ENCODE measurements at places on chromosomes 3 and 15.

GRCh38 chr15:95132774-95133173 lies 901.4 kb downstream of the MCTP2 start:
- no peak for DNase-seq

GRCh38 chr15:28060005-28060404 lies 39.1 kb downstream of the OCA2 start:
- DNase-seq = no peak

GRCh38 chr3:123444744-123445143 lies 4.1 kb downstream of the ADCY5 start:
- no peak for DNase-seq

GRCh38 chr15:89119489-89120478 lies 31.5 kb downstream of the ABHD2 start:
- DNase-seq = no peak

DNA sequence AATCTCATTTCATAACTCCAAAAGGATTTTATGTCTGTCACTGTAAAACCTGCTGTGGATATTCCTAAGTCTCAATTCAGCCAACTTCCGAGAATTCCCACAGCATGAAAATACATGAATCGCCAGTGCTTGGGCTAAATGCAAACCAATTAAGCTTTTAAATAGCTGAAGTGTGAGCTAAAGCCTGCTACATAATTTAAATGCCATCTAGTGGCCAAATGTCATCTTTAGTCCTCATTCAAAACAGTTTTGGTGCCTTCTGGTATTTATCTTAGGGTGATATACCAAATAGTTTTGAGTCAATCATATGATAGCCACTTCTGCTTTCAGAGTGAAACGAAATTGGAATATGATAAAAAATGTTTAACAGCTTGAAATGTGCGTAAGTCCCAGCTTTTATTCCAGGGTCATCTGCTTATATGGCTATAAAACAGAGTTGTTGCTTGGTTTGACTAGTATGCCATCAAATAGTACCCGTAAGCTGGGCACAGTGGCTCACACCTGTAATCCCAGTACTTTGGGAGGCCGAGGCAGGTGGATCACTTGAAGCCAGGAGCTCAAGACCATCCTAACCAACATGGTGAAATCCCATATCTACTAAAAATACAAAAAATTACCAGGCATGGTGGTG lies 41.8 kb upstream of the CCNL1 start:
- peak; percentile 10 for DNase-seq

GRCh38 chr3:79056498-79056897 lies 711.3 kb downstream of the ROBO1 start:
- no peak for DNase-seq

- no peak for DNase-seq
Observed at GRCh38 chr3:177929310-177929709, 606.9 kb upstream of the KCNMB2 start.

DNA sequence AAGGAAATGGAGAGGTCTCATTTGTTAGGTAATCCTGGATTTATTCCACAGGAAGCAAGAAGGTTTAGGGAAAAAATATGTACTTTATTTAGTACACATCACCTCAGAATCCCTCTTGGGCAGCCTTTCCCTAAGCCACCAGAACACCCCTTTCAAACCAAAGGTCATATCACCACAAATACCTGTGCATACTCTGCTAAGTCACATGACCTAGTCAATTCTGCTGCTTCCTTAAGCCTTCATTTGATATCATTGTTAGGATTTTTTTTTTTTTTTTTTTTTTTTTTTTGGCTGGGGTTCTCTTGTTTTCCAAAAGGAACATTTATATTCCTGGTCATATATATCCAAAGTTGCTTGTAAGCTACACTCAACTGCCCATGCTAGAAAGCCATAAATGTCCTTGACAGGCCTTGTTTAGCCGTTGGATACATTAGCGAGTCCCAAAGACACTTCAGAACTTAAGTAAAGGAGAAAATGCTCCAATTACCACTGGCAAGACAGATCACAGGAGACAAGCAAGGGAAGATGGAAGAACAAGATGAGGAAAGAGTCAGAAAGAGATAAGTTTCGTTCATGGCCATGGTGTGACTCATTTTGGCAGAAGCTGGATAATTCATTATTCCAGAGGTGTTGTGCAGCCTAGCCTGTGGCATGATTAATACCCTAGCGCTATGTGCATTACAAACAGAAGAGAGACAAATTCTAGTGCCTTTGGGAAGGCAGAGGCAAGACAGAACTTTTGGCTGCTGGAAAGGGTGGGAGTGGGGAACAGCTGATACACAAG lies 155.6 kb upstream of the SLC2A2 start:
- no peak for DNase-seq

DNA sequence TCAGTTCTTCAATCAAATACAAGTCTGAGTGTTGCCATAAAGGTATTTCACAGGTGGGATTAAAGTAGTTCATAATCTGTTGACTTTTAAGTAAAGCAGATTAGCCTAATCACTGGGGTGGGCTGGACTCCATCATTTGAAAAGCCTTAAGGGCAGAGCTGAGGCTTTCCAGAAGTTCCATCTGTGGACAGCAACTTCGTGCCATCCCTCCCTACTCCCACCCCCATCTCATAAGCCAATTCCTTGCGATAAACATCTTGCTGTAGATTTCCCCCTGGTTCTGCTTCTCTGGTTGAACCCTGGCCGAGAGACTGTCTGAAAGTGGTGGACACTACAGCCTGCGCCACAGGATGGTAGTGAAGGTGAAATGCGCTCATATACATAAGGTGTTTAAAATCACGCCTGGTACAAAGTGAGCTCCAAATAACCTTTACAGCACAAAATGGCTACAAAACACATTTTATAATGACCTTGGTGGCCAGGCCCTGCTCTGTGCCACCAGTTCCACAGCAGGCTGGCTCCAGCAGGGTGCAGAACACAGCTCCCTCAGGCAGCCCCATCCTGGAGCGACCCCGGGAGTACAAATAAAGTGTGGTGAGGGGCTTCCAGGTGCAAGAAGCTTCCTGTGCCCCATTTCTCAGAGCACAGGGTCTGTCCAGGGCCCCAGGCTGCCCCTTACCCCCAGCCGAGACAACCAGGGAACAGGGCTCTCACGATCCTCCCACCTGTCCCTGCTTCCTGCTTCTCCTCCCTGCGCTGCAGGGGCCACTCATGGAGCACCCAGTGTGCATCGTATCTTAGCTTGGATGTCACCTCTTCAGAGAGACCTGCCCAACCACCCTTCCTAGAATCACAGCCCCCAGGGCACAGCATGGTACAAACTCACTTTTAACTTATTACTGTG lies 25.8 kb upstream of the GATA2 start:
- no peak for DNase-seq

GRCh38 chr3:804211-804610 lies 288.6 kb upstream of the CNTN6 start:
- no peak for DNase-seq

GRCh38 chr15:40906991-40907802 lies 12.9 kb downstream of the VPS18 start:
- no peak for DNase-seq

GRCh38 chr15:59172289-59172901 lies 34.2 kb upstream of the LDHAL6B start:
- DNase-seq = no peak

DNA sequence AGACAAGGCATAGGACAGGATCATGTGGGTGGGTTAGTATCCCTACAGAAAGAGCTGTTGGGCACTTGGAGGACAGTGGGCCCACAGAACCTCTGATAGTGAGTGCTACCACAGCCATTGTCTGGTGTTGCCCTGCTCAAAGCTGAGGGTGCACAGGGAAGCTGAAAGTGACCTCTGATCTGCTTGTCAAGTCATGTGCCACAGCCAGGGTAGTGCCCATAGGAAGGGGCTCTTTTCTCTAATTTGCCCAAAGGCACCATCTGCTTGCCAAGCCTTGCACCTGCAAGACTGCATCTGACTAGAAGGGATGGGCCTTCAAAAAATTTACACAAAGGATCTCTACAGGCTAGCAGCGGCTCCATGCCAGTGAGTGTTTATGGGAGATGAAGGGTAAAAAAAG lies 87.4 kb upstream of the GSK3B start:
- no peak for DNase-seq

DNA sequence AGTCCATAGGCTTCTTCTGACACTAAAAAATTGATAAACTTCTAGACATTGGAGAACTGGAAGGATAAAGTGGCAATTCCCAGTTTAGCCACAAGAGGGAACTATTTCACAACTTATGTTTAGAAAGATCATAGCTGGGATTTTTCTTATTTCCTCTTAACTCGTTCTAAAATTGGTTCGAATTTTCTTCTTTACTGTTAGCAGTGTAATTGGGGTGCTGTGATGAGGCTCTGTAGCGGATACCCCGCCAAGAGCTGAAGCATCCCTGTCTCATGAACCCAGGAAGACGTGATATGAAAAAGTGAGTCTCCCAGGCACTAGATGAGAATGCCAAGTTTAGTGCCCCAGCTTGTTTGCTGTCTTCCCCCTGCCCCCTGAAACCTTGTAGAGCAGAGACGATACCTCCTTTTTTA lies 85.1 kb downstream of the PDCD6IP start:
- DNase-seq = no peak

GRCh38 chr3:16354291-16354690 lies 89.3 kb downstream of the OXNAD1 start:
- DNase-seq = no peak

DNA sequence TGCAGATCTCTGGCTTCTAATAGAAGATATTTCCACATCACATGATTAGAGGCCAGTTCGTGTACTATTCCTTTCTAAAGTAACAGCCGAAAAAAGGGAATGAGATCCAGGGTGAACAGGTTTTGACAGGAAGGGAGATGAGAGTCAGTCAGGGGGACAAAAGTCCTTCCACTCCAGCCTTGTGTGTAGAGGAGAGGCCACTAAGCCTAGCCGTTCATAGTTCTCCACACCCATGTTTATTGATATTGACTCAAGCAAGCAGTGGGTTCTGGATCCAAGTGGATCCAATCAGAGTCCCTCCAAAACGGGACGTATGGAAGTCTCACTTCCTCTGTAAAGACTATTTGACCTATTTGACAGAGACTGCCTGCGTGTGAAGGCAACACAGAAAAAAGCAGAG lies 80.4 kb upstream of the LRIG1 start:
- DNase-seq = no peak

DNA sequence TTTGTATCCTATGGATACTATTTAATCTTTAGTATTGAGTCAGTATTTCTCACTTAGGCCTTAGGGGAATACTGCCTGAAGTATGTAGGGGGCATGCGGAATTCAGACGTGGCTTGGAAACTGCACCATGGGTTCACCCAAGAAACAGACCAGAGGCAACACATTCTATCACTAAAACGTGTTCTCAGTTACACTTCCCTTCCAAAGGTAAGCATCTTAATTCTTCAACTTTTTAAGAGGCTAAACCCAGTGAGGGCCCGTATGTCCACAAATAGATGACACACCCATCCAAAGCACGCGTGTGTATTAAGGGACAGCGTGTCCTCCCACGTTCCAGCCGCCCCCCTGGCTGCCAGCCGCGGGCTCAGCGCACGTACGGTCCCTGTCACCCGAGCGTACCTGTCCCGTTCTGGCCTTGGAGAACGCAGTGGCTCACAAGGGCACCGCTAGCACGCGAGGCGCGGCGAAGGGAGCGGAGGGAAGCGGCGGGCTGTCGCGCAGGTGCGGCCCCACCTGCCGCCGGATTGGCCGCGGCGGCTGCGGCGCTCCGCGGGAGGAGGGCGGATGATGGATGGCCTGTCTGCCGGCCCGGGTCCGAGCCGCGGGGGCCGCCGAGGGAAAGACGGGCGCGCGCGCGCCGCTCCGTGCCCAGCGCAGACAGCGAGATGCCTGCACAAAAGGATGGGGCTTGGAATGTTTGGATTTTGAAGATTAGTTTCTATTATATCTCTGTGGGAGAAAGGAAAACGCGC lies 1003.9 kb upstream of the NR2F2 start:
- DNase-seq = no peak
